Effector memory CD4-positive, alpha-beta T cell (primary cell): ENCODE measurements at places on chromosomes 2 and 18.

GRCh38 chr2:166285215-166285614 is 90.5 kb downstream of the SCN9A start:
- DNase-seq, result no peak

DNA sequence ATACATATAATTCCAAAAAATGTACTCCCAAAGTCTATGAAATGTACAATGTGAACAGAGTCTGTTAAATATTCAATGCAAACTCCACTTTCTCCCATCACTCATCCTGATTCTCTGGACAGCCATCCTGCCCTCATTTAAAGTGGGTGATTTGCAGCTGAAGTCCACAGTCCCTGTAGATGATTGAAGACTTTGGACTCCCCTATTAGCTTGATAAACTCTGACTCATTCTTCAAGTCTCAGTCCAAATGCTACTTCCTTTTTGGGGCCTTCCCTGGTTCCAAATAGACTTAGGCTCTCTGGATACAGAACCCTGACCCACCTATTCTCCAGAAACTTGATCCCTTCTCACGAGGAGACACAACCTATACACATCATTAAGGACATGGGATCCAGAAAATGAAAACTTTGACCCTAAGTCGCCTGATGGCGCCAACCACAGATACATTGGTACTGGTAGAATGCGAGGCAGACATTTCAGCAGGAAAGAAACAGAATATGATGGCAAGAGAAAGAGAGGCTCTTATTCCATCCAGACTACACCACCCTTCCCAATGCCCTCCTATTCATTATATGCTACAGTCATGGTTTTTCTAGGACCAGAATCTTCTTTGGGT is 122.7 kb downstream of the VIT start:
- no peak for DNase-seq

GRCh38 chr18:48955830-48956261 is 5.1 kb upstream of the SMAD7 start:
- no peak for DNase-seq

- DNase-seq, result no peak
Measured at GRCh38 chr18:72201032-72201431, 343.1 kb downstream of the CBLN2 start.

- no peak for DNase-seq
Measured at GRCh38 chr2:141557329-141558095, 573.3 kb downstream of the LRP1B start.

DNA sequence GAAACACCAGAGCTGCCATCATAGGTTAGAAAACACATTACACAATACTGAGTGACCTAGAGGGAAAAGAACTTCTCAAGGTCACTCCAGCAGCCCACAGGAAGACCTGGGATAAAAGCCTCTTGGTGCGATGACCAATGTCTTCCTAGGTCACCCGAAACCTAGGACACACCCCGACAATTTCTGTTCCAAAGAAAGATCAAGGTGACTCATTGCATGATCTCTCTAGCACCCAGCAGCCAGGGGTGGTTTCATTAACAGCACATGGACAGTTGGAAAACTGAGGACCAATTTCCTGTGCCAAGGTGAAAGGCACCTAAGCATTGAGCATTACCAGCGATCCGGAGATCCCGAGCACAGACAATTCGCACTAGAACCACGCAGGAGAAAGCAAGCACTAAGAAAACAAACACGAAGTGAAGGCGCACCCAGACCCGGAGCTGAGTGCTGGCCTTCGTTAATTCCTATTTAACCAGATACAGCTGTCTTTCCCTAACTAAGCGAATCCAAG is 1.5 kb downstream of the CACNB4 start:
- DNase-seq, result no peak

- DNase-seq, result no peak
Measured at GRCh38 chr2:16707014-16707623, 41.5 kb upstream of the CYRIA start.

DNA sequence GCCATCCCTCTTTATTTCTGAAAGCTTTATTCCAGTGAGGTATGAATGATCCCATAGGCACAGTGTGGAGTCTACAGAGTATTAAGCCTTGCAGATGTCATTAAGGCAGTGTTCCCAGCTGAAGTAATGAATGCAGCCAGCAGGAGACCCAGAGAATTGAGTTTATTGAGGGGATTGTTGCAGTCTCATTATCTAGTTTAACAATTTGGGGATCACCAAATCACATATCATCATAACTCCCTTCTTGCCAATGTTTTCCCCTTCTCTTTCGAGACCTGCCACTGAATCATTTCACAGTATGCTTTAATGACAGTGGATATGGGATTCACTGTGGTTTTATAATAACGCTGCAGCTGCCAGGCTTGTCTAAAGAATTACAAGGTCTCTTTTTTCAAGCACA is 249.3 kb upstream of the FSHR start:
- no peak for DNase-seq

DNA sequence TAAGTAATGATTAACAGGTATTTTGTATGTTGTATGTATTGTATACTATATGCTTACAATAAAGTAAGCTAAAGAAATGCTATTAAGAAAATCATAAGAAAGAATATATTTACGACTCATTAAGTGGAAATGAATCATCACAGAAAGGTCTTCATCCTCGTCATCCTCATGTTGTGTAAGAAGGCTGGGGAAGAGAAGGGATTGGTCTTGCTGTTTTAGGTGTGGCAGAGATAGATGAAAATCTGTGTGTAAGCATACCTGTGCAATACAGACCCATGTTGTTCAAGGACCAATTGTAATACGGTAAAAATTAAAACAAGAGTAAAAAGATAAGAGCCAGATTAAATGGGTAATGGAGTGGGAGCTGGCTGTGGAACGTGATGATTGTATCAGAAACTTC is 16.6 kb downstream of the SLC35F5 start:
- no peak for DNase-seq

DNA sequence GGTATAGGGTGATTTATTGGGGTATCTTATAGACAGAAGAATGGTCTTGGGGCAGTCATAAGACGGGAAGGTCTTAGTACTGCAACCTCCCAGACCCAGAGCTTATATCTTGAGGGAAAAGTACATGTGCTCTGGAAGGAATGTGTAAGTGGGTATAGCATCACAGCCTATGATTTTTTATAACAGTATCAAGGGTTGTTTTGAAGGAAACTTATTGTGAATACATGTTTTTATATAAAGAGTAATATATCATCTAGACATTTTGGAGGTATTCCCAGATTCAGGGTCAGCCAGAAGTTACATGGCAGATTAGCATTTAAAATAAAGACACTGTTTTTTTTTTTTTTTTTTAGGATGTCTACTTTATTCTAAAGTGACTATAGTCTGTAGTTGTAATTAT is 47.6 kb upstream of the STON1 start:
- DNase-seq, result no peak

DNA sequence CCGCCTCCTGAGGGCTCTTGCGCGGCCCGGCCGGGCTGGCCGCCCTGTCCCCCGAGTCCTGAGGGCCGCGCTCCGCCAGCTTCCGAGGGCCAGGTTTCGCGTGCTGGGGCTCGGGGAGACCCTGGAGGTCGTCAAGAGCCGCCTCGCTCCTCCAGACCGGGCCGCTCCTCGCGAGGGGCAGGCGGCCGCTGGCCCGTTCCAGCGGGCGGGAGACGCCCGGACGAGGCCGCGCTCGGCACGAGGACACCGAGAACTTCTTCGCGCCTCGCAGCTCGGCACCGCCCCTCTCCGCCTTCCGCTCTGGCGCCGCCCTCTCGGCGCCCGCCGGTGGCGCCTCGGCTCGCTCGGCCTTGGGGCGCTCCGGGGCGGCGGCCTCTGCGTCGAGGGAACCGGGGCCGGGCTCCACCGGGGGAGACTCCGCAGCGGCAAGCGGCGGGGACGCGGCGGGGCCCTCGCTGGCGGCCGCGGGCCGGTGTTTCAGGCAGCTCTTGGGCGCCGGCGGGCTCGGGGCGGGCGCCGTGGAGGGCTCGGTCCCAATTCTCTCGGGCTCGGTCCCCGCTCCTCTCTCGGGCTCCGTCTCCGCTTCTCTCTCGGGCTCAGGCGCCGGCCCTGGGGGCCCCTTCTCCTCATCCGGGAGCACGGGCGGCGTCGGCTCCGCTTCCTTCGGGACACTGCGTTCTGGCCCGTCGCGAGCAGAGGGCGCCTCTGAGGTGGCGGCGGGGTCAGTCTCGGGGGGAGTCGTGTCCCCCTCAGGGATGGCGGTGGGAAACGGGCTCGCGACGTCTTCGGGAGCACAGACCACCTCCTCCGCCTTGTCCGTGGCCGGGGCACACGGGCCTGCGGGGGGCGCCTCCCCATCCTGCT is 91.6 kb upstream of the MGAT4A start:
- peak; percentile 32 for DNase-seq

DNA sequence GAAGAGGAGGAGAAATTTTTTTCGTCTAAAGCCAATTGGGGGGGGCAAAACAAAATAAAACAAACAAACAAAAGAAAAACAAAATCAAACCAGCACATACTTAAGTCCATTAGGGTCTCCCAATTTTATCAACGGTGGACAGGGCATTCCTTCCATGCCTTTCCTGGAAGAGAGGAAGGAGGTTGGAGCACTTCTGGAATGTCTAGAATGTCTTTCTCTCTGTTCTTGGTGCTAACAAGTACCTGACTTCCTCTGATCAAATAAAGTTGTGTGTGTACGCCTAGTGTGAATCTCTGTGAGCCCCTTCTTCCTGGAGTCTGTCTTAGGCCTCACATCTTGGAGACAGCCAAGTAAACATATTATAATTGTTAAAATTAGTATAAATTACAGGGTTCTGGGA is 399.0 kb upstream of the LRRTM1 start:
- no peak for DNase-seq

DNA sequence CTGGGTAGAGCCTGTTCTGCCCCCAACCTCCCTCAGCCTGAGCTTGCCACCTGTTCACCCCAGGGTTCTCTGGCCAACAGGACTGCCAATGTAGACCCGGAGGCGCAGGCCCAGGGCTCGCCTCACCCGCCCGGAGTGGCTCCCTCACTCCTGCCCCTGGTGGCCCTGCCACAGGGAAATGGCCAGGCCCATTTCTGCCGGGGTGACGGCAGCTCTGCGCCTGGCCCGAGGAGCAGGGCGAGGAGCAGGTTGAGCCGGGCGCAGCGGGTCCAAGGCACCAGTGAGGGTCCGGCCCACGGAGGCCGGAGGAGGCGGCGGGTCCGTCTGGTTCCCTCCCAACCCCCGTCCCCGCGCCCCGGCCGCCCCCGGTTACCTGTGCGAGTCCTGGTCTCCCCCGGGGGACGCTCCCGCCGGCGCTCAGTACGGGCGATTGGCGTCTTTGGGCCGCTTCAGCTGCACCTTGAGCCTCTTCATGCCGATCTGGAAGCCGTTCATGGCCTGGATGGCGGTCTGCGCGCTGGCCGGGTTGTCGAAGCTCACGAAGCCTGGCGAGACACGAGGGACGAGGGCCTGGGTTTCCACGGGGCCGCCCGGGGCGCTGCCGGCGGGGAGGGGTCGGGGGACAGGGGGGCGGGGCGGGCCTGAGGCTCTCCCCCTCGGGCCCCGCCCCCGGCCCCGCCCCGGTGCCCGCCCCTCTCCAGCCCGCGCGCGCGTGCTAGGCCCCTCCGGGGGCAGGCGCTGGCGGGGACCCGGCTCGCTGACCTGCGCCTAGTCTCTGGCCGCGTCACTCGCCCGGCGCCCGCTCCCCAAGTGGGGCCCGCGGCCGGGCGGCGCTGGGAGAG is 312.0 kb downstream of the CELF4 start:
- no peak for DNase-seq

DNA sequence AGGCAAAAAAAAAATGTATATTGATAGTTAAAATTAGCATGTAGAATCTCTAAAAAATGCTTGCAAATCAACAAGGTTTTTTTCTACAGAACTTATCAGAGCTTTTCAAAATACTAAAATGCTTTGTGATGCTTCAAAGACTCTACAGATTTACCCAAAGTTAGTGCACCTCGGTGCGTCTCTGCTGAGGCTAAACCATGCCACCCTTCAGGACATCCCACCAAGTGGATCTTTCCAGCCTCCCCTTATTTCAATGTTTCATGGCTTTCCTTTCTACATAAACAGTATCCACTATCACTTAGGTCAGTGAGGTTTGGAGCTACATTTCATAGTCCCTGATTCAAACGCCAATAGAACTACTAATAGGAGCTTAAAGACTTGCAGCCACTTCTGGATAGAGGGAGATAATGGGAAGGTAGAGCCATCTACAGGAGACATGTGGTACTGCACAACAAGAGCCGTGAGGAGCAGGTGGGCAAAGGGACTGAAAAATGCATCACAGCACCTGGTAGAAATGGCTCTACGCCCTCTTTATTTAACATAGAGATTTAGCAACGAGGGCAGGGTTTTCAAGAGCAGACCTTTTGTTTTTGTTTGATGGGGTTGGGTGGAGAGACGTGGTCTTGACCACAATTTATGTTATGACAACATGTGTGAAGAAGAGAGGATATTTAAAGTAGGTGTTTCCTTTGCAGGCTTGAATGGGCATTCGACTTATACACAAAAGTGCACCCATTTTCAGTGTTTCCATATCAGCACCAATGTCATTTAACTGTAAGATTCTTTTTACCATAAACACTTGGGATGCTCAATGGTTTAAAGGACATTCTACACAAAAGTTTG is 56.1 kb upstream of the SLC35G4 start:
- DNase-seq, result no peak

- DNase-seq, result no peak
Measured at GRCh38 chr2:102149644-102150455, 7.3 kb downstream of the IL1R1 start.

- no peak for DNase-seq
Measured at GRCh38 chr2:134359367-134360081, 105.7 kb downstream of the MGAT5 start.

- no peak for DNase-seq
Measured at GRCh38 chr2:71550801-71551630, 97.7 kb downstream of the DYSF start.

- no peak for DNase-seq
Measured at GRCh38 chr2:8915941-8916340, 78.5 kb upstream of the KIDINS220 start.

GRCh38 chr18:13455960-13456481 is 237.5 kb downstream of the LDLRAD4 start:
- peak; percentile 13 for DNase-seq

GRCh38 chr2:137813176-137813575 is 151.1 kb upstream of the HNMT start:
- no peak for DNase-seq

DNA sequence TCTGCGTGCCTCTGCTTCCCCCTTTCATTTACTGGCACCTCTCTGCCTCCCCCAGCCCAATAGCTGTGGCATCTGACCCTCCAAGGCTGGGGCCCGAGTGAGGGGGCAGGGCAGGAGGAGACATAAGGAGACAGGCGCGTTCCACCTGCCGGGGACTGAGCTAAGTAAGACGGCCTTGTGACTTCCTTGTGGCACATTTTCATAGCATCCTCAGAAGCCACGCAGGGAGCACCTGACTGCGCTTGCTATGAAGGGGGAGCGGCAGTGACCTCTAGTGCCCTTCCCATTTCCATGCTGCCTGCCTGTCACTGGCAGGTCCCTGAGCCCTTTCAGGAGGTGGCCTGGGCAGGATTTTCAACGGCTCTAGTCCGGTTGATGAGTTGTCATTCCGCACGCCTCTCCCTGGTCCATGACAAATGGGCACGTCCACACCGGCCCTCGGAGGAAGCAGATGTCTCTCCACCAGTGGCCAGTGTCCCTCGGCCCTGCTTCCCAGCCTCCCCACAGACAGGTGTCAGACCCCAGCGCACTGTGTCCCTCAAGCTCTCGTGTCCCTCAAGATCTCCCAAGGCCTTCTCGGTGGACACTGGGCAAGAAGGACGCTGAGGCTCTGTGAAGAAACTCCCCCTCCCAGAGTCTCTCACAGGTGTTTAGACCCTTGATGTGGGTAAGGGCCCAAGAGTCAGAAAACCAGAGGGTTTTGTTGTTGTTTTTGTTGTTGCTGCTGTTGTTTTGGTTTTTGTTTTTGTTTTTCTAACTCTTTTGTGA is 42.7 kb downstream of the CYP26B1 start:
- no peak for DNase-seq

GRCh38 chr2:88442473-88442872 is 10.0 kb downstream of the FOXI3 start:
- DNase-seq, result no peak
